ENCODE measurements at places on chromosomes 12 and 14.

GRCh38 chr12:108618079-108618952, 15.4 kb downstream of the SELPLG start:
- peak; percentile 75 for DNase-seq

GRCh38 chr12:123523518-123523917, 10.0 kb downstream of the RILPL1 start:
- DNase-seq = no peak

- no peak for DNase-seq
These were observed 84.0 kb downstream of the RFLNA start for GRCh38 chr12:124378926-124379325.

GRCh38 chr14:65354131-65354530, 58.4 kb upstream of the FUT8 start:
- no peak for DNase-seq

GRCh38 chr14:61925732-61926435, 163.7 kb downstream of the SNAPC1 start:
- no peak for DNase-seq

DNA sequence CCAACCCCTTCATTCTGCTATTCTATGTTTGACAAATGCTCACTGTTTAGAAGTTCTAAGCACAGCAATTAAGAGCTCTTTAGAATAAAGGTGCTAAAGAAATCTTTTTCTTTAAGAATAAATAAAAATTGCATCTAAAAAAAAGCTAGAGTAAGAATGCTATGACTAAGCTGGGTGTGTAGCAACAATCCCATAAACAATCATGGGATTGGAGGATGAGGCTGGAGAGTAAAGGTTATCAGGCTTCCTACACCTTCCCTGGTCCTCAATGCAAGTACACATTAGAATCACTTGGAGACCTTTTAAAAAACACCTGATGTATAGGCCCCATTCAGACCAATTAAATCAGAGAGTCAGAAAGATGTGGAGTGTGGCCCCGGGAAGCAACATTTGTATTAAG, 88.3 kb downstream of the CIT start:
- no peak for DNase-seq

GRCh38 chr12:49138587-49138986, 7.4 kb upstream of the TUBA1B start:
- no peak for DNase-seq

- DNase-seq = no peak
These were observed 42.9 kb downstream of the IFNG-AS1 start for GRCh38 chr12:68031881-68032739.

GRCh38 chr14:100748944-100749343, 22.3 kb downstream of the DLK1 start:
- no peak for DNase-seq

GRCh38 chr14:58227096-58227819, 17.4 kb upstream of the PSMA3 start:
- DNase-seq = no peak

DNA sequence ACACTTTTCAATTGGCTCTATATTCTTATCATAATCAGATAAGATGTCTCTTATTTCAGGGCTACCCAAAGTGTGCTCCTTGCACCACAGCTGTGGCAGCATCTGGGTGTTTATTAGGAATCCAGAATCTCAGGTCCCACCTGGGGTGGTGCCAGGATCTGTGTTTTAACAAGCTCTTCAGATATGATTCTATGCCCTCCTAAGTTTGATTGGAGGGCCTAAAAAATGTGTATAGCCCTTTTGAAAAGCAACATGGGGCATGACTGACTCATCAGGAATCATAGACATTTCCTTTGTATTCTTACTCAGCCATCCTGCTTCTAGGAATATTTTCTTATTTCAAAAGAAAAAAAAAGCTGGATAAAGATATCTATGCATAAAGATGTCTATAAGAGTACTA, 103.1 kb downstream of the HELB start:
- no peak for DNase-seq

DNA sequence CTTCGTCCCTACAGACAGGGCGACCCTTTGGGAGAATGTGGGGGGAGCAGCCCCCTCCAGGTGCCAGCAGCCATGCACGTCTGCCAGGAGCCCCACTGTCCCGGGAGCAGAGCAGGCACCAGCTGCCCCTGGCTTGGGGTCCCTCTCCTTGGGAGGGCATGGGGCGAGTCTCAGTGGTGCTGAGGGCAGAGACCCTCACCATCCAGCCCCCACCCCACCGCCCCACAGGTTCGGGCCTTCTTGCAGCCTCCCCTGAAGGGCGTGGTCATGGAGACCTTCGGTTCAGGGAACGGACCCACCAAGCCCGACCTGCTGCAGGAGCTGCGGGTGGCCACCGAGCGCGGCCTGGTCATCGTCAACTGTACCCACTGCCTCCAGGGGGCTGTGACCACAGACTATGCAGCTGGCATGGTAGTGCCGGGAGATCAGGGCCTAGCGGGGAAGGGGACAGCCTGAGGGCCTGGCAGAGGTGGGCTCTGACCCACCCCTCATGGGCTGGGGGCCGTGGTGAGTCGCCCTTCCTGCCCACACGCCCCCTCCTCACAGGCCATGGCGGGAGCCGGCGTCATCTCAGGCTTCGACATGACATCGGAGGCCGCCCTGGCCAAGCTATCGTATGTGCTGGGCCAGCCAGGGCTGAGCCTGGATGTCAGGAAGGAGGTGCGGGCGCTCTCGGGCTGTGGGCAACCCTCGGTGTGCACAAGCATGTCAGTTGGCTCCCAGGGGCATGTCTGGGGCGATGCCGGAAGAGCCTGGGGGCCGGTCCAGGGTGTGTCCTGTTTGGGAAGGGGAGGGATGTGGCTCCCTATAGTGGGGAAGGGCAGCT, 18.8 kb downstream of the ASPG start:
- DNase-seq = no peak

DNA sequence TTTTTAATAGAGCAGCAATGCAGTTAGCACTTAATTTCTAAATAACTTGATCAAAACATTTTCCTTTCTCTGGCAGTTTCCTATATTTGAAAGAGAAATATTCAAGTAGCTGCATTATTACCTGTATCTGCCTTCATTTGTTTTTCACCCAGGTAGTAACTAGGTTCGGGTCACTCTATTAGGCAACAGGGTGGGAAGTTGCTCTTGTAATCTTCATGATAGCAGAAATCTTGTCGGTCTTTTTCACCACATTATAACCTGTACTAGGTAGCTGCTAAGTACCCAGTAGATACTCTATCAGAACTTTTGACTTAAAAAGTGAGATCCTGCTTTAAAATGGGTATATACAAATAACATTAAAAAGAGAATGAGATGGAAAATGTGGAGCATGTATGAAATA, 2.4 kb upstream of the PIK3C2G start:
- no peak for DNase-seq

DNA sequence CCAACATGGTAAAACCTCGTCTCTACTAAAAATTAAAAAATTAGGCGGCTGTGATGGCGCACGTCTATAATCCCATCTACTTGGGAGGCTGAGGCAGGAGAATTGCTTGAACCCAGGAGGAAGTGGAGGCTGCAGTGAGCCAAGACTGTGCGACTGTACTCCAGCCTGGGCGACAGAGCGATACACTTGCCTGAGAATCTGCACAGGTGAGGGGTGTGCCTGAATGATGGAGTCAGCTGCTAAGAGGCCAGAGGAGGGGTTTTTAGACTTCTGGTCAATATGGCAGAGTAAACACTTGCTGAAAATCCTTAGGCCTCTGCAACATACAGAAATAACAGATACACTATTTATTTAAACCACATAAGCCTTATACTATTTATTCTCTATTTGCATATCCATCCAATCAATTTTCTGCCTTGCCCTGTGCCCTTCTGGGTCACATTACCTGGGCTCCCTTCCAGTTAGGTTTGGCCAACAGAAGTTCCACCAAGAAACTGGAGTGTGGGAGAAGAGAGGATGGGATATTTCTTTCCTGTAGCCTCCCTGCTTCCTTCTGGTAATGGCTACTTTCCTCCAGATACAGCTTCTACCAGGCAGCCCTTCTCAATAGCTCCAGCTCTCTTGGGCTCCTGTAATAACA, 117.6 kb downstream of the EFCAB11 start:
- DNase-seq = no peak

- no peak for DNase-seq
These were observed 157.4 kb downstream of the EFCAB11 start for GRCh38 chr14:89797148-89797547.
